Stimulated activated naive CD4-positive, alpha-beta T cell treated with Interleukin-2 at 50 U/mL for 16 hours (primary cell): ENCODE measurements at places on chromosomes 6 and 20.

DNA sequence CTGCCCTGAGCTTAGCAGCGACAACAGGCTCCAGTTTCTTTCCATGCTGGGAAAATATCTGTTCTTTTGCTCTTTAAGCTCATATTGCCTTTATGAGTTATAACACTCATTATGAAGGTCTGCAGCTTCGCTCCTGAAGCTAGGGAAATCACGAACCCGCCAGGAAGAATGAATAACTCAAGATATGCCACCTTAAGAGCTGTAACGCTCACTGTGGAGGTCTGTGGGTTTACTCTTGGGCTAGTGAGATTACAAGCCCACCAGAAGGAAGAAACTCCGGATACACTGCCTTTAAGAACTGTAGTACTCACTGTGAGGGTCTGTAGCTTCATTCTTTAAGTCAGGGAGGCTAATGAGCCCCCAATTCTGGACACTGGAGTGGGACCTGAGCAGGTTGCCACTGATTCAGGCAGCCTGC, 3.0 kb upstream of the SSR1 start:
- no peak for DNase-seq

GRCh38 chr20:50624351-50625016, 66.9 kb downstream of the RIPOR3 start:
- no peak for DNase-seq

DNA sequence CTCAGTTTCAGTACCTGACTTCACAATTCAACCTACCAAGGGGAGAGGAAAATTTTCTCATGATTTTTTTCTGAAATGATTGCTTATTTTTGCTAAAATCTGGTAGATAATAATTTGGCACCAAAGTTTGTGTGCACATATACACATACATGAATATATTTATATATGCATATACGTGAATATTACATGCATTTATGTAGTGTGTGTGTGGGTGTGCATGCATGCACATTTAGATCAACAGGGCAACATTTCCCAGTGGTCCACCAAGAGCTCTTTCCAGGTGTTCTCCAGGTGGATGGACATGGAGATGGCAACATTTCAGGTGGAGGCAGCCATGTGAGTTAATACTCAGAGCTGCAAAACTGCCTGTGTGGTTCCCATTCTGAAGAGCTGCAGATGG, 320.9 kb downstream of the SAMD5 start:
- DNase-seq: no peak

GRCh38 chr20:16806886-16807285, 58.7 kb downstream of the OTOR start:
- DNase-seq: no peak

DNA sequence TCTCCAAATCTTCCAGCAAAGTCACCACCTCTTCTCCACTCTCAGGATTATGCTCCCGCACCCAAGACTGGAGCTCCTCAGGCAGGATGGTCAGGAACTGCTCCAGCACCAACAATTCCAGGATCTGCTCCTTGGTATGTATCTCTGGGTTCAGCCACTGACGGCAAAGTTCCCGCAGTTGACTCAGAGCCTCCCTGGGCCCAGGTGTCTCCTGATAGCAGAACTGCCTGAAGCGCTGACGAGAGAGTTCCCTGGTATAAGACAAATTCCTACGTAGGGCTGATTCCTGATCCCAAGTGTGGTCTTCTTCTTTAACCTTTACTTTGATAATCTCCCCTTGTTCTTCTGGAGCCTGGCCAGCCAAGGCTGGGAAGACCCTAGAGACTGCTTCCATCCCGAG, 60.6 kb downstream of the GPX5 start:
- DNase-seq: no peak

- no peak for DNase-seq
These were observed 31.2 kb downstream of the PARD6B start for GRCh38 chr20:50762435-50763220.

- DNase-seq: no peak
These were observed 6.0 kb upstream of the DNAAF9 start for GRCh38 chr20:3413393-3413889.

DNA sequence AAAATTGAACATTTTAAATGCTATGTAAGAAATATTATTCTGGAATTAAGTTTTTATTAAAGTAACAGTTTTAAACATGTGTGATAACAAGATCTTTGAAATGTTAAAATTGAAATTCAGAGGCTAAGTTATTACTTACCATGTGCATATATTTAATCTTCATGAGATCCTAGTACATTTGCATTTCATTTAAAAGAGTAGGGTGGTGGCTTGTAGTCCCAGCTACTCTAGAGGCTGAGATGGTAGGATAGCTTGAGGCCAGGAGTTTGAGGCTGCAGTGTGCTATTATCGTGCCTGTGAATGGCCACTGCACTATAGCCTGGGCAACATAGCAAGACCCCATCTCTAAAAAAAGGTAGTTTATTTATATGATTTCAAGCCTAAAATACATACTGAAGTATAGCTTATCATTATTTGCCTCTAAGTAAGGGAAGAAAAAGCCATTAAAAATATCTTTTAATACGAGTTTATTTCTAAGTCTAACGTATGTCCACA, 3.0 kb downstream of the CCR6 start:
- DNase-seq: no peak

GRCh38 chr6:43972179-43972912, 154.9 kb downstream of the MRPL14 start:
- DNase-seq: no peak

- DNase-seq: no peak
These were observed 6.0 kb downstream of the CCN5 start for GRCh38 chr20:44720997-44721784.

GRCh38 chr20:17654649-17655285, 27.3 kb downstream of the RRBP1 start:
- no peak for DNase-seq

GRCh38 chr6:14092838-14093789, 24.5 kb upstream of the CD83 start:
- DNase-seq: no peak

DNA sequence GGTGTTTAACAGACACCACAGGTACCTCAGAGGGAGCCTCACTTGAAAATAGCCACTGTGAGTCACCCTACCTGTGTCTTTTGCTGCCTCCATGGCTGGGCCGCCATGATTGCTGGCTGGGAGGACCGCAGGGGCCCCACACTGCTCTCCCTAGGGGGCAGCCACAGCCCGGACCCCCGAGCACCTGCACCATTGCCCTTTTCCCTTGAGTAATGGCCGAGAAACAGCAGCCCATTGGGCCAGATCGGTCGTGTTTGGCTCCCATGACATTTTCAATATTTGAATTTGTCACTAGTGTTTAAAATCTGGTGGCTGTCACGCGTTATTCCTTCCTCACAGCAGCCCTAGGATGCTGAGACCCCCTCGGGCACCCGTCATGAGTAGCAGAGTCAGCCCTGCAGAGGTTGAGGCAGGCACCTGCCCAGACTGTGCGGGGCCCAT, 6.7 kb downstream of the ZBP1 start:
- no peak for DNase-seq

DNA sequence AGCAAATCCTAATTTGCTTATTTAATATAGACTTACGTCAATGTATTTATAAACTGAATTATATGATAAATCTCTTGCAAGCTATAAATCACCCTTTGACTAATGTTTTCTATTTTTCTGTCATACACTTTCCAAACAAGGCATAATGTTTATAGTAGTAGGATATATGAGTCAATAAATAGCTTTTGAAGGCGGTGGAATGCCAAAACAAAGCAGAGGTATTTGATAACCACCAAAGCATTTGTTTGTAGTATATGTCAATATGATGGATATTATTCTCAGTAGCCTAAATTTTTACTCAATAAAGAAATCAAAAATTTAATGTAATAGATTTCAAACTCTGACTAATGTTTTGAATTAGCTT, 1354.6 kb downstream of the HACE1 start:
- DNase-seq: no peak

- peak; percentile 1 for DNase-seq
These were observed 28.7 kb downstream of the CFAP206 start for GRCh38 chr6:87436435-87436834.

DNA sequence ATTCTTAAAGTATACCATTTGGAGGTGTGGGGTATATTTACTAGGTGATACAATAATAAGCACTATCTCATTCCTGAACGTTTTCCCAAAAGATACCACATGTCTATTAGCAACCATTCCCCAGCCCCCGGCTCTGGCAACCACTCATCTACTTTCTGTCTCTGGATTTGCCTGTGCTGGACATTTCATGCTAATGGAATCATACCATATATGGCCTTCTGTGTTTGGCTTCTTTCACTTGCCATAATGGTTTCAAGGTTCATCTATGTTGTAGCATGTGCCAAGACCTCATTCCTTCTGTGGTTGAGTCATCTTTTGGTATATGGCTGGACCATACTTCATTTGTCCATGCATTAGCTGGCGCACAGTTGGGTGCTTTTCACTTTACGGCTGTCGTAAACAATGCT, 39.7 kb downstream of the BCAS4 start:
- DNase-seq: no peak

DNA sequence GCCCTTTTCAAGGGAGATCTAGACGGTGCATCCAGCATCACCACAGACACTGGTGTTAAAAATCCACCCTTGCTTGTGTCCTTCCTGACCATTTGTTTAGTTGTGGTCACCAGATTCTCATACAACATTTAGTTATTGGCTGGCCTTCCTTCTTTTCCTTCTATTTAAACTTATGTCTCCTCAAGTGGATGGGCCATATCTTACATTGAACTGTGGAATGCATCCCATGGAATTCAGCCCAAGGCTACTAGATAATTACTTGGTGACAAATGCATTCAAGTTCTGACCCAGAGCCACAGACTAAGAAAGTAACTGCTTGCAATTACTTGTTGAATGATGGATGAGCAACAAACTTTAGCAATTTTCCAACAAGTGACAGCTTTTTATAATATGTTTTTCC, 198.9 kb upstream of the SSTR4 start:
- no peak for DNase-seq

- DNase-seq: no peak
These were observed 22.2 kb downstream of the HLA-A start for GRCh38 chr6:29964518-29964886.

DNA sequence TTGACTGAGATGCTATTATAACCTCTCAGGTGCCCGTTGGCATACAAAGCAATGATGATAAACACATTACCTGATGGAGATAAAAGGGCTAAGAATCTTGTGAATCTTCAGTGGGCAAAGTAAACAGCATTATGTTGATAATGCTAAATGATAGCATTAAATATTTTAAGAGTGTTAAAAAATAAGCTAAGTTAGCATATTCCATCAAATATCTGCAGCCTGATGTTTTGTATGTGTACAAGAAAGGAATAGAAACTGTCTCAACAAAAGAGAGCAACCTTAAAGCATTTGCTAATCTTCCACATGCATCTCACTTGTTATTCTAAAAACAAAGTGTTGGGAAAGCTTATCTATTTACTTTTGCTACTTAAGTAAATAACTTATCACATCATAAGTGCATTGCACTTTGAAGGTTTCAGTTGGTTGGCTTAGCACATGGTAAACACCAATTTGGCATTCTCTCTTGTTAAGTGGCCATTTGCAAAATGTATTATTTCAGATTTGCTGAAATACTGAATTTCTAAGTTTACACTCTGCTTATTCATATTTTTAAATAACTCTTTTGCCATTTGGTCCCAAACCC, 151.6 kb downstream of the SYNDIG1 start:
- DNase-seq: no peak

GRCh38 chr6:22364306-22364705, 67.5 kb upstream of the PRL start:
- no peak for DNase-seq

DNA sequence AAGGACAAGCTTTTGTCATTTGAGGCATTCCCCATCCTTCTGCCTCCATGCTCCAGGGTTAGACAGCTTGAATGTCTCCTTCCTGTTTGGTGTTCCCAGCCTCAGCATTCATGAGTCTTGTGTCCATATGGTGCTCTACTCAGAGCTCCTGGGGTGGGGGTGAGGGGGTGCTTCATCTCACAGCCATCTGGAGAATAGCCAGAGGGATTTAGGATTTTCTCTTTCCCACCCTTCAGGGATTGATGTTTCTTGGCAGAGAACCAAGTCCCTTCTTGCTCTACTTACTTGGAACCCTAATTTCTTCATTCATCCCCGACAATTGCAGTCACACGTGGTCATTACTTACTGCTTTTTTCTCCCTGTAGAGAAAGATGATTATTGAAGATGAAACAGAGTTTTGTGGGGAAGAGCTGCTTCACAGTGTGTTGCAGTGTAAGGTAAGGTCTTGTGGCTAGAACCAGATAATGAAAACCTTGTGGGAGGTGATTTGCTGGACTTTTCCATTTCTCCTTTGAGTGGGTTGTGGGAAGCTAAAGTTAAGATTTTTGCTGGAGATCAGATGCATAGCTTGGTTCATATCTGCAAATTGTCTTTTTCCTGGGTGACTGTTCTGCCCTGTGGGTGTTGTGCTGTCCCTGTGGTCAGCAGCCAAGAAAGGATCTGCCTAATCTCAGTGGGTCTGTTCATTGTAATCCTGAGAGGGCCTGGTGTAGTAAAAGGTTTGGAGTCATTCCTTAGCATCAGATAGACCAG, 18.6 kb downstream of the CMTR1 start:
- DNase-seq: no peak

DNA sequence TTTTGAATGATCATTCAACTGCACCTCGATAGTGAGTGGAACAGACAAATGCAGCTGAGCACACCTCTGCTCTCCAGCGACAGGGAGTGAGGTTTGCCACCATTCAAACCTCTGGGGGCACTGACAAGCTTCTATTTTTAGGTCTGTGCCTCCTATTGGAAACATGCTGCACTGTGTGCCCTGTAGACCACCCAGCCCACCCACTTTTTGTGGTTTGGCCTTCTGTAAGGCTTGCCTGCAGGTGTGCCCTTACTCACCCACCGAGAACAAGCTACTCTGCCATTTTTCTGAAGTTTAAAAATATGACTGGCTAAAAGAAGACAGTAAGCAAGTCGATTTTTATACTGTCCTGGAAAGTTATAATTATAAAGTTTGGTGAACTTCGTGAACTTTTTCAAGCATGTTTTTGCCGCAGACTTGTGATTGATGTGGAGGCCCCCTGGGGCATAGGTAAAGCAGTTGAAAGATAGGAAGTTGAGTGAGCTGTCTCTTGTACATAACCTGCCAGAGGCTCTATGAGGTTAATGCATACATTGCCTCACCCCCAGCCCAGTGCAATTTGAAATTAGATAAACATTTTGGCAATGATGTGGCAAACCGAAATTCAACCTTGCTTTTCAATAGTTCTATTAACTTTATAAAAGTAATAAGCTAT, 53.8 kb downstream of the ADGRG6 start:
- DNase-seq: no peak

- DNase-seq: no peak
These were observed 45.0 kb upstream of the OPRM1 start for GRCh38 chr6:153994004-153994403.

DNA sequence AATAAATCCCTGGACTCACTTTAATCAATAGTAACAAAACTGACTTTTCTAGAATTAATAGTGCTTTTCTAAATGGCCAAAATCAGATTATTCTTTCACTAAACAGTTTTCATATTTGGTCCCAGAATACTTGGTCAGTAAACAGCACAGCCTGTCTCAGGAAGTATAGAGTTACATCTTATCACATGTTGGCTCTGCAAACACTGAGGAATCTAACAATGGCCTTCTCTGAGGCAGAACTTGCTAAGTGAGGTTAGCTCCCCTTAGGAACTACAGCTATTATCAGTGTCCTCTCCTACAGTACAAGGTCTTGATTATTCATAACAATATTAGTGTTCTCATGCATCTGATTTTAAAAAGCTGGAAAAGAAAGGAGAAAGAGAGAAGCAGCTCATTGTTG, 1622.8 kb downstream of the HACE1 start:
- no peak for DNase-seq

GRCh38 chr6:112018619-112019416, 35.1 kb upstream of the CCN6 start:
- DNase-seq: no peak
